Stimulated activated CD8-positive, alpha-beta memory T cell treated with anti-CD3 and anti-CD28 coated beads, Interleukin-15, amount 100 ng/mL, for 4 hours (primary cell): ENCODE measurements at places on chromosomes 4 and X.
A peak's percentile ranks its signal among the peaks of the same experiment; 100 is the strongest.

GRCh38 chr4:5460106-5460801 lies 248.1 kb downstream of the EVC2 start:
- no peak for DNase-seq

GRCh38 chr4:139913995-139914598 lies 239.9 kb downstream of the MAML3 start:
- no peak for DNase-seq

GRCh38 chr4:1137063-1137776 lies 23.9 kb upstream of the RNF212 start:
- no peak for DNase-seq

- DNase-seq = no peak
These were observed 166.9 kb downstream of the DEFB131A start for GRCh38 chr4:9611101-9611500.

- DNase-seq = no peak
These were observed 147.8 kb upstream of the KLF3 start for GRCh38 chr4:38516190-38516589.

- DNase-seq = no peak
These were observed 2.9 kb downstream of the UBA6 start for GRCh38 chr4:67697860-67698687.

- DNase-seq = no peak
These were observed 33.0 kb downstream of the GSTCD start for GRCh38 chr4:105741548-105741947.

GRCh38 chr4:105145903-105146275 lies 787 bp upstream of the TET2 start:
- DNase-seq = peak; percentile 29

GRCh38 chrX:131955099-131955777 lies 67.9 kb upstream of the STK26 start:
- no peak for DNase-seq

DNA sequence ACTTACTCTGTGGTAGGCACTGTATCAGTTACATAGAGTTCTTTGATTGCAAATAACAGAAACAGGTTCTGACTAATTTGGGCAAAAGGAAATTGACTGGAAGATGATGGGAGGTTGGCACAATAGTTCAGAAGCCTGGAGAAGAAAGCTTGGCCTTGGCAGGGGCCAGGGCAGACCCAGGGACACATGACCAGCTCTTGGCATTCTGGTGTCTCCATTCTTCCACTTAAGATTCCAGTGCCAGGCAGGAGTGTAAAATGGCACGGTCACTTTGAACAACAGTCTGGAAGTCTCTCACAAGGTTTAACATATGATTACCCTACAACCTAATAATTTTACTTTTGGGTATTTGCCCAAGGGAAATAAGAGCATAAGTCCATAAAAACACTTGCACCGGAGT lies 175.9 kb downstream of the BCOR start:
- DNase-seq = no peak

GRCh38 chrX:3651277-3651676 lies 62.2 kb downstream of the PRKX start:
- no peak for DNase-seq

DNA sequence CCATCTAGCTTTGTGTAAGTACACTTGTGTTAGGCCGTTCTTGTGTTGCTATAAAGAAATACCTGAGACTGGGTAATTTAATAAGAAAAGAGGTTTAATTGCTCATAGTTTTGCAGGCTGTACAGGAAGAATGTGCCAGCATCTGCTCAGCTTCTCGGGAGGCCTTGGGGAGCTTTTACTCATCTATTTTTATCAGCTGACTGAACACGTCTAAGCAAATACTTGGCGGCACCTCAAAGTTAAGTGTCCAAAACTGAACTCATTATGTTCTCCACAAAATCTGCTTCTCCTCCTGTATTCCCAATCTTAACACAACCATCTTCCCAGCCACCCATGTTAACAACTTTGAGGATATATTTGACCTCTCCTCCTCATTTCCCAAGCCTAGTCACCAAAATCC lies 42.4 kb upstream of the GATB start:
- no peak for DNase-seq

GRCh38 chrX:9458516-9459078 lies 6.3 kb upstream of the TBL1X start:
- no peak for DNase-seq

GRCh38 chrX:153554519-153555167 lies 37.2 kb downstream of the ATP2B3 start:
- no peak for DNase-seq

DNA sequence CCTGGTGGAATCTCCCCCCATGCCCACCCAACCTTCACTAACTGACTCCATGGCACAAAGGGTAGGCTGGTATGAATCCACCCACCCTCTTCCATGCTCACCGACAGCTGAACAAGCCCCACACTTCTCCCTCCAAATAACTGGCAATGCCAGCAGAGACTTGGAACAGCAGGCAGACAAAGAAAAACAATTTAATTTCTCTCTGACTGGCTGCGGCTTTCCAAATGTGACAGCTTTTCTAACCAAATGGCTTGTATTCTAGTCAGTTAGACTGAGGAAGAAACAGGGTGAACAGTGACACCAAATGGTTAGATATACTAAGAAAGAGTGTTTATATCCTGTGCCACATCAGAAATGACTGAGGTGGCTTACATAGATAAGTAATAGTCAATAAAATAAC lies 199.3 kb upstream of the ADAMTS3 start:
- no peak for DNase-seq

DNA sequence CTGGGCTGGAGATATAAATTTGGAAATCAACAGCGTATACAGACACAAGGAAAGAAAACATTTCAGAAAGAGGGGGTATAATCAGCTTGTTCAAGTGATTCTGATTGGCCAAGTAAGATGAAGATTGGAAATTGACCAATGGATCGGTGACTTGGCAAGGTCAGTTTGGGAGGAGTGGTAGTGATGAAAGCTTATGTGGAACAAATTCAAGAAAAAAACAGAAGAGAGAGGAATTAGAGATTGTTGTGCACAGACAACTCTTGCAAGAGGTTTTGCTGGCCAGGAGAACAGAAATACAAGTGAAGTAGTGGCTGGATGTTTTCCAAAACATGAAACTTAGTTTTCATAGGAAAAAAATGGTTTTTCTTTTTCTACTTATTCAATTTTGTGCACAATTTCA lies 16.3 kb downstream of the CD38 start:
- no peak for DNase-seq

GRCh38 chrX:100976211-100976610 lies 6.7 kb downstream of the ARL13A start:
- no peak for DNase-seq

- DNase-seq = no peak
These were observed 442.7 kb downstream of the RAPGEF2 start for GRCh38 chr4:159545556-159545955.

DNA sequence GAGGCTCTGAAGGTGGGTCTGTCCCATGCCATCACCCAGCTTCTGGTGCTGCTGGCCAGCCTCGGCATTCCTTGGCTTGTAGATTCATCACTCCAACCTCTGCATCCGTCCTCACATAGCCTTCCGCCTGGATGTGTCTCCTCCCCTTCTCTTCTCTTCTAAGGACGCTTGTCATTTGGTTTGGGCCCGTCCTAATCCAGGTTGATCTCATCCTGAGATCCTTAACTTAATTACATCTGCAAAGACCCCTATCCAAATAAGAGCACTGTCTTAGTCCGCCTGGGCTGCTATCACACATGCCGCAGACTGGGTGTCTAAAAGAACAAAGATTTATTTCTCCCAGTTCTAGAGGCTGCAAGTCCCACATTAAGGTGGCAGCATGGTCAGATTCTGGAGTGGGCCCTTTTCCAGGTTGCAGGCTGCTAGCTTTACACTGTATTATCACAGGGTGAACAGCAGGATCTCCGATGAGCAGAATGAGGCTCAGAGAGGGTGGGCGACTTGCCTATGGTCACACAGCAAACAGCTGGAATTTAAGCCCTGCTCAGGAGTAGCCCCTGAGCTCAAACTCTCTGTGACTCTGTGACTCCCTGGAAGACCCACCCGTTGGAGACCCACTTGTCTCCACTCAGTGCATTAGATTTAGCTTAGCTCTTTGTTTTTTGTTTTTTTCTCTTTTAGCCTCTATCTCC lies 113.1 kb downstream of the STK32B start:
- no peak for DNase-seq

DNA sequence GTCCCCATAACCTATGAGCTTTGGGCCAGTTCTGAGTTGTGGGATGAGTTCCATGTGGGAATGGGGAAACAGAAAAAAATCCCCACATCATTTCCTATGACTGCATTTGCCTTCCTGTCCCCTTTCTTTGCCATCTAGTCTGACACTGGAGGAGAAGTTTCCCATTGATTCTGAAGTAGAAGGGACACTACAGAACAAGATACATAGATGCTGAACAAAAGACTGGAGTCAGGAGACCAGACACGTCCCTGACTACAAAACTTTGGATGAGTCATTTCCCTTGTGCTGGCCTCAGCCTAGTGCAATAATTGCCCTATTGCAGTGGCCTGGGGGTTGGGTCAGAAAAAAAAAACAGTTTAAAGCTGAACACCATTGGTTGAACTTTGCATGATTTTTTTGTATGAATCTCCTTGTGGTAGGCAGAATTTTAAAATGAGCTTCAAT lies 22.1 kb downstream of the BEX3 start:
- DNase-seq = no peak

DNA sequence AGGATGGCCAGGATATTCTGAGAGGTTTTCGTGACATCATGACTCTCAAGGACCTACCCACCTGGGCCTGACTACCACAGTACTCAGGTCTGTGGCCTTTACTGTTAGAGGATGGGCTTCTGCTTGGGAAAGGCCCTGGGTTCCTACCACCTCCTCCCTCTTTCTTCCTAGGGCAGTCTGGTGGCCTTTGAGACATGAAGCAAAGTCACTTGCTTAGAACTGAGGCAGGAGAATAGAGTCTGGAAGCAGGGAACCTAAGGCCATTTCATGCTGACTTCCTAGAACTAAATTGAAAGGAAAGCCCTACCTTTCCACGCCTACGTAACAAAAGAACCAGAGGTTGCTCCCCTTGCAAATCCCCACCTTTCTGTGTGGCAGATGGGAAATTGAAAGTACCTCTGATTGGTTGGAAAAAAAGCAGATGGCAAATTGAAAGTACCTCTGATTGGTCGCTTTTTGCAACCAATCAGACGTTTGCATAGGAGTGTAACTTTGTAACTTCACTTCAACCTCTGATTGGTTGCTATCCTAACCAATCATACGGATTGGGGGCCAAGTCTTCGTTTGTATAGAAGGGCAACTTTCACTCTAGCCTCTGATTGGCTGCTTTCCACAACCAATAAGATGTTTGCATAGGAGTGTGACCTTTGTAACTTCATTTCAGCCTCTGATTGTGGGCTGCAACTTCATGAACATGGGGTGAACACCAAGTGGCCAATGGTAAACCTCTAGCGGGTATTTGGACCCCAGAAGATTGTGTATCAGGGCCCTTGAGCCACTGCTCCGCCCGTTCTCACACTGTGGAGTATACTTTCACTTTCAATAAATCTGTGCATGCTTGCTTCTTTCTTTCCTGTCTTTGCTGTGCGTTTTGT lies 9.9 kb upstream of the AKAP14 start:
- DNase-seq = no peak

- no peak for DNase-seq
These were observed 820 bp upstream of the RASL11B start for GRCh38 chr4:52861171-52861823.

DNA sequence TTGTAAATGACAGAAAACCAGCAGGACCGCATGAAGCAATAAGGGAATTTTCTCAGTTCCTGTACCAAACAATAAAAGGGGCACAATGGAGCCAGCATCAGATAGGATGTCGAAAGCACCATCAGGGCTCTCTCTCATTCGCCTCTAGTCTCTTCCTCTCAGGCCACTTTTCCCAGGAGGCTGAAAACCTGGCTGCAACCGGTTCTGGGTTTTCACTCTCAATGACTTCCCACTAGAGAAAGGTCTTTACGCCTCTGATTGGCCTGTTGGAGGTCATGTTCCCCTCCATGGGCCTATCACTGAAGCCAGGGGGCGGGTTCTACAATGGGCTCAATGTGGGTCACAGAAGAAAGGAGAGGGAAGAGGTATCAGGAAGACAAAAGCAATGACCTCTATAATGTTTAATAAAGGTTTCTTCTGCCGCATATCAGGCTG lies 29.3 kb downstream of the ZNF827 start:
- no peak for DNase-seq

- DNase-seq = no peak
These were observed 8.9 kb upstream of the NAP1L5 start for GRCh38 chr4:88706574-88706973.

DNA sequence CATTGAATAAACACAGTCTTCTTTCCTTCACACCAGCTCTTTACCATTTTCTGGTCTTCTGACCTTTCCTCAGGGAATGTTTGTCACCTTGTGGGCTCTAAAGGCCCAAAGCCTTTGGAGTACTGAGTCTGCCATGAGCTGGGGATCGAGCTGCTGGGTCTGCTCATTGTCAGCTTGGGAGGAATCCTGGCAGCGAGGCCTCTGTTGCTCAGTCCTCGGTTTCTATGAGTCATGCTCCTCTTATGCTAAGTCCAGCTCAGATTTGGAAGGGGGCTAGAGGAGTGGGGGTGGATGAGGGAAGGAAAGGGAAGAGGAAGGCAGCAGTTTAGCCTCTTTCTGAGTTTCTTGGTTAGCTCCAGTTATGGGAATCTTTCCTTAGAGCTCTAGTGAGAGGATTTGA lies 31.1 kb downstream of the NHSL2 start:
- no peak for DNase-seq

- no peak for DNase-seq
These were observed 33.2 kb upstream of the MID1IP1 start for GRCh38 chrX:38768079-38768478.

- DNase-seq = no peak
These were observed 518.2 kb upstream of the HTR2C start for GRCh38 chrX:114065577-114066223.

- no peak for DNase-seq
These were observed 395.4 kb downstream of the BMPR1B start for GRCh38 chr4:95153182-95153581.

- no peak for DNase-seq
These were observed 39.2 kb upstream of the ASMTL start for GRCh38 chrX:1491851-1492349.

DNA sequence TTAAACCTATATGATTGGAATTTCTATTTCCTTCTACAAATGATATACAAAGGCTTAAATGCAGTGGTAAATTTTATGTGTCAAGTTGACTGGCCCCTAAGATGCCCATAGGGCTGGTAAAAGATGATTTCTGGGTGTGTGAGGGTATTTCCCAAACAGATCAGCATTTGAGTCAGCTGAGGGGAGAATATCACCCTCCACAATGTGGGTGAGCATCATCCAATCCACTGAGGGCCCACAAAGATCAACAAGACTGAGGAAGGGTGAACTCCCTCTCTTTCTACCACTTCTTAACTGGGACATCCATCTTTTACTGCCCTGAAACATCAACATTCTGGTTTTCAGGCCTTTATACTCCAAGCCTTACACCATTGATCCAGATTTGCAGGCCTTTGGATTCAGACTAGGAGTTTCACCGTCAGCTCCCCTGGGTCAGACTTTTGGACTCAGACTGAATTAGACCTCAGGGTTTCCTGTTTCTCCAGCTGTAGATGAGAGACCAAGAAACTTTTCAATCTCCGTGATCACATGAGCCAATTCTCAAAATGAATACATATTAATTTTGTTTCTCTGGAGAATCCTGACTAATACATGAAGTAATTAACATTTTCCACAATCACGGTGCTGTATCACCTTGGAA lies 1020.7 kb upstream of the SLIT2 start:
- DNase-seq = no peak
